ENCODE measurements at places on chromosomes 3 and 15. TPM values are rescaled to one million over a fixed set of nuclear protein-coding genes. Genes with fewer than 3 reads are reported as not detected.

CD86 gene
- 21.6 TPM for total RNA-seq

SLCO2A1 gene
- total RNA-seq, result not detected

ST8SIA2 gene
- total RNA-seq, result not detected

COL7A1 gene
- total RNA-seq, result 0.40 TPM

GYG1 gene
- total RNA-seq, result 46.5 TPM

NR1D2 gene
- 6.2 TPM for total RNA-seq

PARP16 gene
- total RNA-seq, result 15.7 TPM

GOLGA6L10 gene
- 0.95 TPM for total RNA-seq

Data from activated CD4-positive, alpha-beta memory T cell treated with anti-CD3 and anti-CD28 coated beads, Interleukin-2, amount 10 ng/mL, durations not matched to agents 7 days and 5 days (primary cell).